ENCODE measurements at places on chromosomes 1 and 21. TPM values are rescaled to one million over a fixed set of nuclear protein-coding genes. Genes with fewer than 3 reads are reported as not detected.
A peak's percentile ranks its signal among the peaks of the same experiment; 100 is the strongest.

The TENT5C gene
- 13.1 TPM for total RNA-seq

The CLDN19 gene
- total RNA-seq: not detected

The ROR1 gene
- total RNA-seq: not detected

The CCDC17 gene
- total RNA-seq: 1.7 TPM

The DYRK3 gene
- total RNA-seq: 4.7 TPM

The PTPN22 gene
- 54.0 TPM for total RNA-seq

The TLCD4 gene
- 0.38 TPM for total RNA-seq

The HTR6 gene
- total RNA-seq: not detected

The OR6N1 gene
- total RNA-seq: not detected

The LMOD1 gene
- total RNA-seq: not detected

The OR2T6 gene
- not detected for total RNA-seq

DNA sequence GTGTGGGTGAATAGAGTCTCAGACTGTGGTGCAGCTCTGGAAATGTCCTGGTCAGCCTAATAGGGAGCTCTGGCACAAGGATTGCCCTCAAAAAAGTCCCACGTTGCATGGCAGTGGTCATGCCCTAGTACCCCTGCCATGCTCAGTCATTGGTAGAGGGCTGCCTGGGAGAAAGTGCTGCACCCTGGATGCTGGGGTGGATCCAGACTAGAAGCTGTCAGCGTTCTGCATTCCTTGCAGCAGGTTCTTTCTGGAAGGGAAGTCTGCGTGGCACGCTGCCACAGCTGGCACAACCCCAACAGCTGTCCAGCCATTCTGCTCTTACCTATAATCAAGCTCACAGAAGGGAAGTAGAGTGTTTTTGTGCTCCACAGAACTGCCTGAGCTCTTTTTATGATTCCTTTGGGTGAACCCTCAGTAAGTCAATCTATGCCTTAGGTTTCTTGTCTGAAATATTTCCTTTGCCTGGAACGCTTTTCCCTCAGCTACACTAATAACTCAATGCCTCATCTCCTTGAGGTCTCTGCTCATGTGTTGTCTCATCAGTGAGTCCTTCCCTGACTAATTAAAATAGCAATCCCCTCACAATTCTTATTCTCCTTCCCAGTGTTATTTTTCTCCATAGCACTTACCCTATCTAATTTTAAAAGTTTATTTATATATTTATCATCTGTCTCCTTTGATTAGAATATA, 61.5 kb upstream of the JAK1 start:
- no peak for DNase-seq
- no peaks in the 10 kb centered on the region for H3K27me3 ChIP-seq
- H3K4me1 ChIP-seq: peaks cover 8% of the 10 kb centered on the region
- H3K36me3 ChIP-seq: no peaks in the 10 kb centered on the region

DNA sequence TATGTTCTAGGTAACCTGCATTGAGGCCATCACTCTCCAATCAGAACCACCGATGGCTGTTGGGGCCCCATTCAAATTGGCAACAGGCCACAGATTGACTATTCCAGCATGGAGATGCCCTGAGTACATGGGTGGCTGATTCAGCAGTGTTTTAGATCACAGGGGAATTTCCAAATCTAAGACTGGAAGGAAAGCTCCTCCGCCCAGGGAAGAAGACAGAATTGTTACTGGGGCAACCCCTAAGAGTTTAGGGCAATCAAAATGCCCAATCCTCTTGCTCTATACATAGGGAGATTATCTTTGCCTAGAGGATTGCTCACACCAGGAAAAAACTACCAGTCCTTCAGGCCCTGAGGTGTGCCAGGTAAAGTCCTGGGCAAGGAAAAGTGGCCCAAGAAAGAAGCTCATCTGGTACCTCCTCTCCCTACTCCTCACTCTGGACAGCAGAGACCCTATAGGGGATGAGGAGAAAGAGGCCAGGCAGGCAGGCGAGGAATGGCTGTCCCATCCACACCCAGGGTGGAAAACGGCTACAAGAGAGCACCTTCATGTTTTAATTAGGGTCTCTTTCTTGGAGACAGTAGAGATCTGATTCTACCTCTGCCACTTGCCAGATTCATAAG, 5.8 kb downstream of the S100A8 start:
- H3K27ac ChIP-seq: no peak overlapping the region
- no peaks in the 10 kb centered on the region for H3K4me1 ChIP-seq
- DNase-seq: no peak

DNA sequence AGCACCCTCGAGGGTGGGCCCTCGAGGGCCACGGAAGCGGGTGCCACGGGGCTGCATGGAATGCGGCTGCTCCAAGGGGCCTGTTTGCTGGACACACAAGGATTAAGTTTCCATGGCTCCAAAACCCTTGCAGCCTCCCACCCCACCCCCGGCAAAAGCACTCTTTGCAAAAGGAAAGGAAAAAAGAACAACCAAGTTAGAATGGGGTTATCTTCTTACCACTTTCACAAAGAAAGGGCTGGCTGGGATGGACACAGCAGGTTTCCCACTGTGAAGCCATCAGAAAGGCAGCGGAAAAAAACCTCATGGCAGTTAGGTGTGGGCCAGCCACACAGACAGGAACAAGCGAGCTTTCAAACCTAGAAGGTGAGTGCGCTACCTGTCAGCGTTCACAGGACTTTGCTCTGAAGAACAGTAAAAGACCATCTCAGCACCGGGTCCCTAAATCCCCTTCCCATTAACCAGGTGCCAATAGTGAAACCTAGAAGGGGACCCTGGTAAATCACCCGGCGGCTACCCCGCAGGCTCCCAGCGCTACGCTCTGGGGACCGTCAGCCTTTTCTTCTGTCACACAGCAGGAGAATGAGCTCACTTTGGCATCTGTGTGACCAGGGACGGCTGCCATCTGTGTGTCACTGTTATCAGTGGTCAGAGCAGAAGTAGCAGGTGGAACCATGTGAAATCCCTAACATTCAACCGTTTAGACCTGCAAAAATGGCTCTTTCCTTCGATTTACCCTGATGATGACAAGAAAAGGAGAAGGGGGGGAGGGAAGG, 93.0 kb downstream of the SIM2 start:
- H3K27ac ChIP-seq: no peak overlapping the region
- H3K4me3 ChIP-seq: no peak overlapping the region
- DNase-seq: no peak
- peaks cover 7% of the 10 kb centered on the region for H3K36me3 ChIP-seq

DNA sequence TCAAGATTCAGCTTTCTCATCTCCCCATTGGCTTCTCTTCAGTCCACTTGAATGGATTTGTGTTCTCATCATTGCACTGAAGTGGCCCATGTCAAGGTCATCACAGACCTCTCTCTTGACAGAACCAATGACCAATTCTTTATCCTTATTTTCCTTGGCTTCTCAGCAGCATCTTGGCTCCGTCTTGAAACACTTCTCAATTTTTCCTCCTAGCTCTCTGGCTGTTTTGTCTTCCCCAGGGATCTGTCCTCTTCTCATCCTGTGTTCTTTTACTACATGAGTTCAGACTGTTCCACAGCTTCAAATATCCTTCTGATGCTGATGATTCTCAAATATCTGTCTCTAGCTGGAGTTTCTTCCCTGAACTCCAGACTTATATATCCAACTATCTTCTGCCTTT, 78.6 kb downstream of the COLGALT2 start:
- no peak overlapping the region for H3K27ac ChIP-seq
- DNase-seq: no peak
- no peaks in the 10 kb centered on the region for H3K36me3 ChIP-seq
- no peaks in the 10 kb centered on the region for H3K27me3 ChIP-seq

DNA sequence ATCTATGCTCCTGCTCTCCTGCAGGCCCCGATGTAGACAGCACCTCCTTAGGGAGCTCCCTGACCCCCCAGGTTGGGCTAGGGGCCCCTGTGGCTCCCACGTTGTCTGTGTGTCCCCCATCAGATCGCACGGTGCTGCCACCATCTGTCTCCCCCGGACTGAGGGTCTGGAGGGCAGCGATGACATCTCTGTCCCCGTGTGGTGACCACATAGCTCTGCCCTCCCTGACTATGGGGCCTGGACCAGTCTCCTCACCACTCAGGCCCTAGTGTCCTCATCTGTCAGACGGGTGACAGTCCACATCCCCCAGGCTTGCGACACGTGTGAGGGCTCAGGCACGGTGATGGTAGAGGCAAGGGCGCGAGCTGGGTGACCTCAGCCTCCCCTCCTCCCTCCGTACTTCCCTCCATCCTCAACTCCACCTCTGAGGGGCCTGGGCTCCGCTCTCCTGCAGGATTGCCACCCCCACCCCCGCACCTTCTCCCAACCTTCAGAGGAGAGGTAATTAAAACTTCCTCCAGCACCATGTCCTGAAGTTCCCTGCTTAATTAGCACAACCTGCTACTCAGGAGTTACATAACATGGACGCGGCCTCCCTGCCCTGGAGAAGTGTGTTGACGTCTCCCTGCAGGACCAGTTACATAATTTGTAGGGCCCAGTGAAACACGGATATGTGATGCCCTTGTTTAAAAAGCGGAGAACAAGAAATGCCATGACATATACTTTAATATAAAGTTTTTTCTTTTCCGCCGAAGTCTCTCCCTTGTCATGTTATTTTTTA, 288.2 kb downstream of the PTPRU start:
- no peak overlapping the region for H3K4me3 ChIP-seq
- H3K36me3 ChIP-seq: no peaks in the 10 kb centered on the region
- no peak overlapping the region for H3K27ac ChIP-seq
- H3K4me1 ChIP-seq: no peaks in the 10 kb centered on the region
- peaks cover 16% of the 10 kb centered on the region for H3K27me3 ChIP-seq

- no peak for DNase-seq
- no peaks in the 10 kb centered on the region for H3K27me3 ChIP-seq
- H3K36me3 ChIP-seq: no peaks in the 10 kb centered on the region
- H3K4me3 ChIP-seq: no peak overlapping the region
- no peak overlapping the region for H3K27ac ChIP-seq
These were observed 145.8 kb upstream of the TMPRSS15 start for GRCh38 chr21:18549214-18549905.

DNA sequence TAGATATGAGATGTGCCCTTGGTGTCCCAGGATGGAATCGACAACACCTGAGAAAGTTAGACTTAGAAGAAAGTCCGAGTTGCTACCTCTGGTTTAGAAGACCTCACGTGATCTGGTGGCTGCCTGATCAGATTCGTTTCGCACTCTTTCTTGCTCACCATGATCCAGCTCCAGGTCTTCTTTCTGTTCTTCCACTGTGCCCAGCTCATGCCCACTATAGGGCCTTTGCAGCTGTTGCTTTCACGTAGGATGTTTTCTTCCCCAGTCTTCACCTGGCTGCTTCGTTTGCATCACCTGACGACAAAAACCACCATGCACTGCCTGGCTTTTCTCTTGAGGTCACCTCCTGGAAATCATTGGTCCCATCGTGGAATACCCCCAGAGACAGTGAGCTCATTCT, 311.1 kb downstream of the PRDM2 start:
- no peaks in the 10 kb centered on the region for H3K4me1 ChIP-seq
- DNase-seq: no peak
- H3K27me3 ChIP-seq: peaks cover 7% of the 10 kb centered on the region
- no peak overlapping the region for H3K27ac ChIP-seq
- no peaks in the 10 kb centered on the region for H3K36me3 ChIP-seq
- H3K4me3 ChIP-seq: no peak overlapping the region

GRCh38 chr1:150836129-150836773, 28.2 kb upstream of the CTSK start:
- H3K4me1 ChIP-seq: peaks cover 17% of the 10 kb centered on the region
- H3K4me3 ChIP-seq: no peak overlapping the region
- peaks cover 46% of the 10 kb centered on the region for H3K36me3 ChIP-seq
- H3K27me3 ChIP-seq: no peaks in the 10 kb centered on the region

DNA sequence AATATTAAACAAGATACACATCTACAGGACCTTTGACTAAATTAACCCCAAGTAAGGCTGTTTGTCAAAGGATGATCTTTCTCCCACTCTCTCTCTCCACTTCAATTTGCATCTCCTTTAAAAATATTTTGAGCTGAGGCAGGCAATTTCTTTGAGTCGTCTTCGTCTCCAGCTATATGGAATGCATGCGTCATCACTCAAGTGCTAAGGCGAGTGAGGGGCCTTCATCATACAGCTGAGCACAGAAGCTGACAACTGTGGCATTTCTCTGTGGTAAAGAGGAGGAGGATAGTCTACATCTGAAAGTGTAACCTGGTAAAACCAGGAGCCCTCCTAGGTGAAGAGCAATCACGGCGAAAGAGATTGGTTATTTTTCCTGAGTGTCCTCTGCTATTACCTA, 7.6 kb downstream of the EPHX4 start:
- H3K27me3 ChIP-seq: peaks cover 2% of the 10 kb centered on the region
- no peaks in the 10 kb centered on the region for H3K4me1 ChIP-seq
- H3K4me3 ChIP-seq: no peak overlapping the region
- no peak overlapping the region for H3K27ac ChIP-seq
- H3K36me3 ChIP-seq: no peaks in the 10 kb centered on the region
- DNase-seq: no peak

DNA sequence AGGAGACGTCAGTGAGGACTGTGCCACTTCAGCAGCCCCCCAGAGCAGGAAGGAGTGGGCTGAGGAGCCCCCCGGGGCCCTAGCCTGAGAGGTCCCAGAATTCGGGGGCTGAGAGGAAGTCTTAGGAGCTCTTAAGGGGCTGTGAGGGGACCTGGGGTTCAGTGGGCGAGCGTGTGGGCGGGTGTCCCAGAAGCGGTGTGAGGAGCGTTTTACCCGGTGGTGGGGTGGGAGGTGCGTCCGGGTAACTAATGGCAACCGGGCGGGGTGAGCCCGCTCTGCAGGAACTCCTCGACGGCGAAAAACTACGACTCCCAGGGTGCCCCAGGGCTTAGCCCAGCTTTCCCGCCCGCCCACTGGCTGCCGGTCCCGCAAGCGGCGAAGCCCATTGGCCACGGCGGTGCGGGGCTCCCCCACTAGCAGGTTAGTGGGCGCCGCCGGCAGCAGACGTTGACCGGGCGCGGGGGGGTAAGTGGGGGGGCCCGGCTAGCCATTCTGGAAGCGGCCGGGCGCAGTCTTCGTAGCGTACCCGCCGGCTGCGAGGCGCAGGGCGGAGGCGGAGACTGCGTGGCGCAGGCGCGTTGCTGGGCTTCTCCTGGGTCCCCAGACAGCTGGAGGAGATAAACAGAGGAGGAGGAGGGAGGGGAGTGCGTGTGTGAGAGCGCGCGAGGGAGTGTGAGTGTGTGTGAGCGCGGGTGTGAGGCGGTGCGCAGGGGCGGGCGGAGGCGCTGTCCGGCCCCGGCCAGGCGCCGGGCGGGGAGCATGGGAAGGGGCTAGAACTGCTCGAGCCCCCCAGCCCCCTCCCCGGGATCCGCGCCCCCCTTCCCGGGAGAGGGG, at the start of gene WDTC1:
Gene WDTC1, plus strand, starts transcription at position 584 of the 834 bp plus-strand sequence. CDS start 26,423 bp downstream, outside the sequence.
- peak; percentile 98 for DNase-seq
- H3K4me3 ChIP-seq: peak within 1 kb of the TSS; percentile 95
- H3K4me1 ChIP-seq: peaks cover 31% of the 10 kb centered on the region
- H3K27me3 ChIP-seq: no peaks in the 10 kb centered on the region
- peaks cover 1% of the 10 kb centered on the region for H3K36me3 ChIP-seq

- no peak overlapping the region for H3K4me3 ChIP-seq
- H3K27me3 ChIP-seq: no peaks in the 10 kb centered on the region
- no peaks in the 10 kb centered on the region for H3K36me3 ChIP-seq
- no peak for DNase-seq
These were observed 34.2 kb upstream of the GNPAT start for GRCh38 chr1:231206856-231207255.
